ENCODE measurements at places on chromosomes 3 and 15. TPM values are rescaled to one million over a fixed set of nuclear protein-coding genes. Genes with fewer than 3 reads are reported as not detected.

Gene CHST2
- 4.5 TPM for total RNA-seq

DNA sequence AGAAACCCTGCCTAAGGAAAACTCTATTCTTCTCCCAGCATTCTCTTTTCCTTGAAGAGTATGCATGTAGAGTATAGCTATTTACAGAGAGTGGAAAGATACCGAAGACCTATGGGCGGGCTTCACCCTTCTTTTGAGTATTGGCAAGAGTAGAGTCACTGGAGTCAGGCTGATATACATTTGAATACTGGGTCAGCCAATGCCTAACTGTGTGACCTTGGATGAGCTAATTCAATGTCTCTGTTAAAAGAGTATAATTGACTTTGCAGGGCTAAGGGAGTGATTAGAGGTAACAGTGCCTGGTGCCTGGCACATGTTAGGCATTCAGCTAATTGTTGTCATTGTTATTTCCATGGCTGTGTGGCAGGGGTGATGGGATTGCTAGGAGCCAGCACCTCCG is 75.6 kb downstream of the TUSC7 start:
- H3K4me3 ChIP-seq = no peak overlapping the region
- DNase-seq = no peak
- H3K36me3 ChIP-seq = no peaks in the 10 kb centered on the region

Gene PLD1
- 0.89 TPM for total RNA-seq

DNA sequence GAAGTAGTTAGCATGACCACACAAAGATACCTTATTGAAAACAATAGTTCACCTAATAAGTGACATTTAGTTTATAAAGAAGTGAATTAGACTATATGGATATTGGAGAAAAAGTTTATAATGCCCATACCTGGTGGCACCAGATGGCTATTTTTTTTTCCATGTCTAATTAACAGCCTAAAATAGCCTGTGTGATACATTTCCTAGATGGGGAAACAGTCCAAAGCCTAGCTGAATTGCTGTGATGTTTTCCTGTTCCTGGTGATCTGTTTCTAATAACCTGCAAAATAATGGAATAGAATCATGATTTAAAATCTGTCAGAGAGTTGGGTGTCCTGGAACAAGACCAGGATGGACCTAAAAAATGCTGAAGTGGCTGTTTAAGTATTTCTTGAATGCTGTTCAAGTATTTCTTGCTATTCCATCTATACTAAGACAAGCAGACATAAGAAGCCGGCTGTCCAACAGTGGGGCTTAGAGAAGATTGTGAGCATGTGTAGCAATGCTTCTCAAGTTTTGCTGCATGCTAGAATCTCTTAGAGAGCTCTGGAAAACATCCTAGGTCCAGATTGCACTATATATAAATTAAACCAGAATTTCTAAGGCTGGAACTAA is 31.3 kb downstream of the LRRC3B start:
- no peaks in the 10 kb centered on the region for H3K4me1 ChIP-seq
- no peaks in the 10 kb centered on the region for H3K36me3 ChIP-seq
- DNase-seq = no peak
- no peak overlapping the region for H3K27ac ChIP-seq
- H3K27me3 ChIP-seq = no peaks in the 10 kb centered on the region

- no peak overlapping the region for H3K27ac ChIP-seq
- no peak overlapping the region for H3K4me3 ChIP-seq
- H3K4me1 ChIP-seq = no peaks in the 10 kb centered on the region
Observed at GRCh38 chr15:91973481-91973880, 120.0 kb downstream of the SLCO3A1 start.

Gene ADAMTSL3
- not detected for total RNA-seq

- no peaks in the 10 kb centered on the region for H3K27me3 ChIP-seq
- H3K4me3 ChIP-seq = no peak overlapping the region
- H3K36me3 ChIP-seq = no peaks in the 10 kb centered on the region
- H3K4me1 ChIP-seq = no peaks in the 10 kb centered on the region
- no peak for DNase-seq
Observed at GRCh38 chr3:107413264-107413663, 36.0 kb downstream of the CCDC54 start.

DNA sequence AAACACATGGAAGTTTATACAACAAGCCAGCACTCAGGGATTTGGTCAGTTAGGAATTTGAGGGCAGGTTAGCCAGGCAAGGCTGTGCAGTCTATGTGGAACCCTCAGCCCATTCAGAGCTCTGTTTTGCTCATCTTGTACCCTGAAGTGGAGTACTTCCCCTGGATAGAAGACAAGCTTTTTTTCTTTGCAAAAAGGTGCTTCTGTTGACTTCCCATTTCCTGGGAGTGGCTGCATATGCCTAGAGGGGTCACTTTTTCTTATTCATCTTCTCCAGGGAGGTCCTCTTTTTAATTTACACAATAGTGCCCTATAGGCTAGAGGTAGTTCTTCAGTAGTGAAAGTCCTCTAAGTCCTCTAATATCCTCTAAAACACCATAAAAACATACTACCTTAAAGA is 225.0 kb upstream of the P2RY1 start:
- no peaks in the 10 kb centered on the region for H3K27me3 ChIP-seq
- H3K36me3 ChIP-seq = no peaks in the 10 kb centered on the region

- H3K27ac ChIP-seq = no peak overlapping the region
- H3K4me3 ChIP-seq = peak overlapping the region; percentile 49
- peaks cover 4% of the 10 kb centered on the region for H3K27me3 ChIP-seq
Observed at GRCh38 chr15:25060472-25060803, 105.7 kb downstream of the SNRPN start.

Gene WDR73
- 53.2 TPM for total RNA-seq

Gene DUOX2
- total RNA-seq = 0.02 TPM

GRCh38 chr15:63372018-63372705 is 9.5 kb downstream of the CA12 start:
- H3K27ac ChIP-seq = no peak overlapping the region
- H3K4me3 ChIP-seq = no peak overlapping the region
- no peaks in the 10 kb centered on the region for H3K27me3 ChIP-seq
- H3K4me1 ChIP-seq = peaks cover 20% of the 10 kb centered on the region
- no peak for DNase-seq

GRCh38 chr3:124960105-124960504 is 25.6 kb upstream of the MUC13 start:
- no peak for DNase-seq
- H3K4me1 ChIP-seq = peaks cover 10% of the 10 kb centered on the region
- no peak overlapping the region for H3K4me3 ChIP-seq
- H3K36me3 ChIP-seq = no peaks in the 10 kb centered on the region
- no peak overlapping the region for H3K27ac ChIP-seq
- peaks cover 15% of the 10 kb centered on the region for H3K27me3 ChIP-seq

Gene ETFA
- 109 TPM for total RNA-seq

DNA sequence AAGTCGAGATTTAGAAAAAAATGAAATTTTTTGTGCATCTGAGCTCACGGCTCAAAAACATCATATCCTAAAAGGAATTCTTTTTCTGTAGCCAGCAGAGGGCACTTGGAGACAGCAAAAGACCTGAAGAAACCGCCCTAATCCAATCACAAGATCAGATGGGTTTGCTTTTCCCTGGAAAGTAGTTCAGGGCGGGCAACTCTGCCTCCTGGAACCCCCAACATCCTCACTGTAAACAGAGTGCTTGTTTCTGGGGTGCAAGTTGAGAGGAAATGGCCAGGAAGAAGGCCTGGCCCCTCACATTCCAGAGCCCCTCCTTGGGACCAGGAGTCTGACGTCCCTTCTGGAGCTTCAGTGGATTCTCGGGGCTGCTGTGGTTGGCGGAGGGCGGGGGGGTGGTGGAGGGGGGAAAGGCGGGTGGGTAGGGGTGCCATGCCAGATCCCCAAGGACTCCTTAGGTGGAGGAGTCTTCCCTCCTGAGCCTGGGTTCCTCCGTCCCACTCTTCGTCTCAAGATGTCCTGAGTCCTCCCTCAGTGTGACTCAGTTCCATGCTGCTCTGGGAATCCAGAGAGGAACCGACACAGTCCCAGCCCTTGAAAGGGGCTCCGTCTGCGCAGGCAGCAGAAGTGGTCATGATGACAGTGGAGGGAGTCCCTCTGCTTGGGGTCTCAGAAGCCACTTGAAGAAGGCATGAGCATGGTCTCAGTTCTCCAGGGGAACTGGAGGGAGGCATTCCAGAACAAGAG is 35.9 kb downstream of the CCK start:
- H3K27ac ChIP-seq = peak overlapping the region; percentile 43
- no peak for DNase-seq
- H3K4me3 ChIP-seq = no peak overlapping the region
- H3K36me3 ChIP-seq = peaks cover 3% of the 10 kb centered on the region

DNA sequence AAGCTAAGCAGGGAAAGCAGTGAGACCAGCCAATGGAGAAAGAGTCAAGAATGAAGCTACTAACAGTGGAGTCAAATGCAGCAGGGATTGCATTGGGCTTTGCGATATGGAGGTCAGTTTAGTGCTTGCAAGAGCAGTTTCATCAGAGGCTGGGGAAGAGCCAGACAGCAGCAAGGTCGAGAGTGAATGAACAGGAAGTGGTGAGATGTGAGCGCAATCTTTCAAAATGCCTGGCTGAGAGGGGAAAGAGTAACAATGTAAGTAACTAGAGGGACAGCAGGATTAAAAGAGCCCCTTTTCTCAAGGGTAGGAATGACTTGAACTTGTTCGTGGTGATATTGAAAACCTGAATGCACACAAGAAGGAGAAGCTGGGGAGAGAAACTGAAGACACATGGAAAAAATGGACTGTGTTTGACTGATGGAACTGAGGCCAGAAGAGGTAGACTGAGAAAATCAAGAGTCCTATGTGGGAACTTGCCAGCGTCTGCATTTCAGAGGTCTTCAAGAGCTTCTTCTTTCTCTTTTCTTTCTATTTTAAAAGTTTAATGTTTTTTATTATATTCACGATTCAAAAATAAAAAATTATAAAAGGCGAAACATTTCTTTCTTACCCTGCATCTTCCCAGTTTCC is 30.6 kb upstream of the GPR160 start:
- H3K4me1 ChIP-seq = peaks cover 13% of the 10 kb centered on the region
- no peaks in the 10 kb centered on the region for H3K36me3 ChIP-seq
- DNase-seq = no peak
- H3K27ac ChIP-seq = no peak overlapping the region
- H3K4me3 ChIP-seq = no peak overlapping the region

Gene ACKR2
- 0.56 TPM for total RNA-seq

Gene LRRC31
- total RNA-seq = not detected

- peaks cover 25% of the 10 kb centered on the region for H3K4me1 ChIP-seq
- H3K4me3 ChIP-seq = peak overlapping the region; percentile 17
- H3K27me3 ChIP-seq = no peaks in the 10 kb centered on the region
- no peaks in the 10 kb centered on the region for H3K36me3 ChIP-seq
- peak overlapping the region; percentile 88 for H3K27ac ChIP-seq
Observed at GRCh38 chr15:52486003-52486996, 42.4 kb downstream of the MYO5A start.

DNA sequence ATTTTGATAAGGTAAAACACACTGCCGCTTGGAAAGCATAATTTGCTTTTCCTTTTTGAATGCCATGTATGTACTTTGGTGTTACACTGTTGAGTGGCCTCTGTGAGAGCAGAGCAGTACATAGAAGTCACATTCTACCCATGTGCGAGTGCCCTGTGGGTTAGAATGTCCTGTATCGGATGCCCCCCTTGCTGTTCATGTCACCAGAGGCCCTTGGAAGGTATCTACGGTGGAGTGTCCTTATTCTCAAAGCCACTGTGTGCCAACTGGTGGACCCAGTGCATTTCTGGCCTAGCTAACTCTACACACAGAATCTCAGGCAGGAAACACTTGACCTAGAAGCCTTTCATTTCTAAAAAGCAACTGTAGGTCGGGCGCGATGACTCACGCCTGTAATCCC is 137.0 kb downstream of the GHSR start:
- no peaks in the 10 kb centered on the region for H3K27me3 ChIP-seq
- no peak for DNase-seq
- H3K4me3 ChIP-seq = no peak overlapping the region
- peak overlapping the region; percentile 9 for H3K27ac ChIP-seq
- H3K36me3 ChIP-seq = peaks cover 12% of the 10 kb centered on the region

Gene GBE1
- total RNA-seq = 16.8 TPM

- no peak overlapping the region for H3K4me3 ChIP-seq
- no peak overlapping the region for H3K27ac ChIP-seq
- H3K27me3 ChIP-seq = no peaks in the 10 kb centered on the region
- H3K36me3 ChIP-seq = no peaks in the 10 kb centered on the region
Observed at GRCh38 chr3:83122774-83123350, 1361.4 kb upstream of the GBE1 start.
